ENCODE measurements at places on chromosomes 2 and 18.

- DNase-seq, result no peak
These were observed 39.4 kb downstream of the SLC14A2 start for GRCh38 chr18:45654677-45655076.

DNA sequence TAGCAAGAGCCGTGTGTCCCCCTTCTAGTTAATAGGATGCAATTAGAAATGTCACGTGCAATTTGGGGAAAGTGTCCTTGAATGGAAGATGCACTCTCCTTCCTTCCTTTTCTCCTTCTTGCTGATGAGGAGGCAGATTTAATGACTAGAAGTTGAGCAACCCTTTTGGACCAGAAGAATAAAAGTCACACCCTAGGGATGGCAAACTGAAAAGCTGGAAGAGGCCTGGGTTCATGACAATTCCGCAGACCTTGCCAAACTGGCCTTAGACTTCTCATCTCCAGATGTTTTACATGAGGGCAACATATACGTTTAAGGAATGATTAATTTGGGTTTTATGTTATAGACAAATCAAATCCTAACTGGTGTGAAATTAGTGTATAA is 38.6 kb upstream of the NCOA1 start:
- no peak for DNase-seq

GRCh38 chr2:156480376-156480775 is 44.2 kb downstream of the GPD2 start:
- DNase-seq, result no peak

DNA sequence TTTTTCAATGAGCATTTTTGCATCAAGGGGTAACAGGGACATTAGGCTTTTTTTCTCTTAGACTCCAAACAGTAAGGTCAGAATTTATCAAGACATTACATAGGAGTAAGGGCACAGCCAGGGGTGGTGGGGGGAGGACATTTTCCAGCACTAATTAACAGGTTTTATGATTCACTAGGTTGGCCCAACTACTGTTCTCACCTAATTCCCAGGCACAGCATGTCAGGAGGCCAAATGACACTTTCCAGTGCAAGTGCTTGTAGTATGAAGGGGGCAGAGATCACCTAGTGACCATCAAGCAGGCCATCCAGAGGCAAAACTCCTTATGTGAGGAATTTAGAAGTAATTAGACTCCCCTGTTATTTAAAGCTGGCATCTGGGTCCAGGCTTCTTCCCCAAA is 3.9 kb upstream of the MBD2 start:
- DNase-seq, result no peak

DNA sequence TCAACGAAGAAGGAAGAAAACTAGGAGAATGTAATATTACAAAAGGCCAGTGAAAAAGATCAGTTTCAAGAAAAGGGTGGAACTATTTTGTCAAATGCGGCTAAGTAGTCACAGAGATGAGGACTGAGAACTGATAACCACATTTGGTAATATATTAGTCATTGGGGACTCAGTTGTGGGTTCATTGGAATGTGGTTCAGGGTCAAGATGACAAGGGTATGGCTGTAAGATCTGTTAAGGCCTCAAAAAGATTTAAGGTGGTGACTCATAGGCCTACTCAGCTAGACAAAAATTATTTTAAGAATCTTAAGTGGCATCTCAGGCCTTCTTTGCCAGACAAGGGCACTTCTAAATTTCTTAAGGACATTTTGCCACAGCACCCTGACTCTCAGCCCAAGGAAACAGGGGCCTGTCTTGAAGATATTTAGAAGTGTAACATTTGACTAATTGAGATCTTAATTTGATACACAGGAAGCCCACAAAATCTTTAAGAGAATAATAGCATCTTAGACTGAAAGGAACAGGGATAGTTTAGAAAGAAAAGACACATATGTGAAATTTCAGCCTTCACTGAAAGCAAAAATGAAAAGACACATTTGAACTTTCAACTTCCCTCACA is 81.3 kb downstream of the STRADB start:
- DNase-seq, result no peak

GRCh38 chr18:4230450-4231168 is 224.5 kb downstream of the DLGAP1 start:
- DNase-seq, result no peak

GRCh38 chr2:18959952-18960717 is 370.8 kb upstream of the NT5C1B start:
- no peak for DNase-seq

DNA sequence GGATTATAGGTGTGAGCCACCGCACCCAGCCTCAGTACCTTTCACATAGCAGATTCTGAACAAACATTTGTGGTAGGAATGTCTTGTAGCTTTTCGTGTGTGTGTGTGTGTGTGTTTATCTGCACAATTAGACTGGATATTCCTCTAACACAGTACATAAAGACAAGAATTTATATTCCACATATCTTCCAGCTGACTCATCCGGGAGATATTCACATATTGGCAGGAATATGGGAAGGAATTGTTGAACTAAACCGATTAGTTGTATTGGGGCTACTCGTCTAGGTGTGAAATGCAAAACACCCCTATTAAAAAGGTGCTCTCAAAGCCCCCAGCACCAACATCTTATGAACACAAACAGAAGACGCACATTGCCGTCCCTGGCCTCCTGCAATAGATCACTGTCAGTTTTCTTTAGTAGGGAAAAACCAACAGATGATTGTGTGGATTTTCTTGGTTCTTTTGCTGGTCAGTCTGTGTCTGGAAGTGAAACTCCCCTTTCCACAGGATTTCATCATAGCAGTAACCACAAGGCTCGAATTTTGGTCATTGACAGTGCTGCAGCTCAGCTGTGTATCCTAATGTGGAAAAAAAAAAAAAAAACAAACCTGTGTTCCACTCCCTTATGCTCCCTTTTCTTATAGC is 208.5 kb upstream of the ACVR2A start:
- DNase-seq, result no peak

GRCh38 chr2:224901121-224901676 is 141.1 kb downstream of the DOCK10 start:
- no peak for DNase-seq

GRCh38 chr2:196290569-196290968 is 119.2 kb upstream of the STK17B start:
- DNase-seq, result no peak

DNA sequence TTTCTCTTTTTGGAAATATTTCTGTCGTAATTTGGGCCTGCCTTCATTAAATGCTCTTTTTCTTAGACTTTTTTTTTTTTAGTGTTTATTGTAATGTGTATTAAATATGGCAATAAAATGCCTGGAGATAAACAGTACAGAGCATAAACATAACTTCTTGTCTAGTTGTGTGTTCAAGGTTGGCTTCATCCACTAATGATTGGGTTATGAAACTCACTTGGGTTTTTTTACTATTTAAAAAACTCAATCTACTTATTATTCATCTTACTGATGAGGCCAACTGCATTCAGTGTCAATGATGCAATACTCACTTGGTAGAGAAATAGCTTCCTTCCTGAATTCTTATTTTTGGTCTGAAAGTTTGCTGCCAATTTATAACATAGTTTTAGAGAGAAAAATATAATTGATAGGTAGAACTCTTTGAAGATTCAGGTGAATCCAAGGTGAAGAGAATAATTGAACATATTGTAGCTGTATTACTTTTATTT is 144.2 kb upstream of the NABP1 start:
- DNase-seq, result no peak

DNA sequence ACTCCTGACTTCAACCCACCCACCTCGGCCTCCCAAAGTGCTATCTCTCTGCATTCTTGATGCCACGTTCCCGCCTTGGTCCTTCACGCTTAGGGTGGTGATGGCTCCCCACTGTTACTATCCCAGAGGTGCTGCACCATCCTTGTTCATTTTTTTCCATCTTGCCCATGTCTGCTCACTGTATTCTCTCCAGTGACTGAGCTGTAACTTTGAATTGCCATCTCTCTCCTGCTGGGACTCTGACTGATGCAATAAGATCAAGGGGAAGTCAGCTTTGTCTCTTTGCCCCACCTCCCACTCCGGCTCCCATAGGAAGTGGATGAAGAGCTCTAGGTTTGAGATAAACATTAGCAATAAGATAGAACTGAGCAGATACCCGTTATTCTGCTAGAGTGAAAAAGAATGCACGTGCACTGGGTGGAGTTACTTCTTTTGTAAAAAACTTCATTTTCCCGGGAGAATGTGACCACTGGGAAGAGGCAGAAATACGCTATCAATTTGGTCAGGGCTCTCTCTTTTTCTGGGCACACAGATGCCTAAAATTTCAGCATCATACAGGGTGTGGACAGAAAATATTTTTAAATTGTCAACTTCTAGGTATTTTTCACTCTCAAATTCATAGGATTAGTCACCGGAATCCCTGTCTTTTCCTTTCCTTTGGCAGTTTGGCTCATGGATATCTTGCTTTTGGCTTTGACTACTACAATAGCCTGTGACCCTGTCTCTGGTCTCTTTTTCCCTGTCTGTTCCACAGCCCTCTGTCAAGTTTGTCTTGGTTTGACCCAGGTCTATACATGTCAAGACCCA is 105.4 kb downstream of the POLR1A start:
- no peak for DNase-seq

DNA sequence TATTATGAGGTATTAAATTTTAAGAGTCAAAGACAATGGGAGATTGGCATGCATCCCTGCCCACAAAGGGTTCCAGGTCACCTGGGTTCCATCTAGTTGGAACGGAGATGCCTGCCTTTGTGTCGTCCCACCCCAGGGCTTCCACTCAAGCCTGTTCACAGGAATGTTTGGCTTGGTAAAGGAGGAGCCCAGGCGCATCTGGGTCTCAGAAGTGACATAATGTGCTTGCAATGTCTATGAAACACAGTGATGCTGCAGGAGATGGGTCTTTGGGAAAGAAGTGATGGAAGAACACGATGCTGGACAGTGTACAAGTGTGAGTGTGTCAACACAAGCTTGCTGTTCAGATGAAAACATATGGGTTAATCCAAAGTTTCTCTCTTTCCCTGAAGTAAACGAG is 49.6 kb upstream of the ZNF396 start:
- no peak for DNase-seq
